ENCODE measurements at places on chromosomes 3 and 15. TPM values are rescaled to one million over a fixed set of nuclear protein-coding genes. Genes with fewer than 3 reads are reported as not detected.
A peak's percentile ranks its signal among the peaks of the same experiment; 100 is the strongest.

DNA sequence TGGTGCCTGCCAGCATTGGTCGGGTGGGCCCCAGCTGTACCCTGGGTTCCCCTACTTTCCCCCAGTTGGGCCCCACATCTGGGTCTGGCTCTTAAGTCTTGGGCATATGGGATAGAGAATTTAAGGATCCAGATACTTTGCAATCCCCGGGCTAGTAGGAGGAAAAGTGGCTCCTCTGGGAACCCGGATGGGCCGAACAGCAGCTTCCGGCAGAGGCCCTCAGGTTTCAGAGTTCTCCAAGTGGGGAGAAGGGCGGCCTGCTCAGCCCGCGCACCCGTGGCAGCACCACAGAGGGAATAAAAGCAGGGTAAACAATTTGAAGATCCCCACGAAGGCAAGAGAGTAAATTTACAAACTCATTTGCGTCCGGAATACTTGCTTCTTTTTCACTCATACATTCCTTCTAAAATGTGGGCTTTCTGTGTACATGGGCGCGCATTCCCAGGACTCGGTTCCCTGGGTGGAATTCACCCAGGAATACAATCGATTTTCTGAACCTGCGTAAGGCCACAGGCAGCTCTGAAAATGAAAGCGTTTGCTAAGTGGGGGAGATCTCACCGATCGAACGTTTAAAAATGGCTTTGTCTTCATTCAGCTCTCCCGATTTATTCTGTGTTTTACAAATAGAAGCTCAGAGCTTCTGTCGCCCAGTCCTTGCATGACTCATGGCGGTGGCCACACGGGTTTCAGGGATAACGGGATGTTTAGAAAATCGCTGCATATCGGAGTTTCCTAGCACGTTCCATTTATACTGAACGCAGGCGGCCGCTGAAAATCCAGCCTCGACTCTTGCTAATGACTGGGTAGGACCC is 74.0 kb upstream of the POLG start:
- no peak for DNase-seq

- DNase-seq = no peak
Measured at GRCh38 chr3:156619376-156619775, 55.0 kb upstream of the TIPARP start.

DNA sequence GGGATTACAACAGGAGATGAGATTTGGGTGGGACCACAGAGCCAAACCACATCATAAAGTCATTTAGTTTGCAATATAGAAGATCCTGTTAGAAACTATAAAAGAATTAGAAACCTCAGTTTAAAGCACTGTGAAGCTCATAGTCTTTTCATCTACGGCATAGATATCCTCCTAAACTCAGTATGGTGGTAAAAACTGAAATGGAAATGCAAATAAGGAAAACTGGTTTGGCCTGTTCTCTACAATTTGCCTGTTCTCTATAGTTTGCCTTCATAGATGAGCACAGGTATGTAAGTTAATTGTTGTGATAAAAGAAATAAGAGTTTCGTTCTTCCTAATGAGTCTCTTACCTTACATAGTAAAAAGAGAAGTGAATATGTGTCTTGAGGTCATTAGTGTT is 331.6 kb upstream of the ARL6 start:
- no peak for DNase-seq

Gene GABRR3
- total RNA-seq = not detected

Gene CHL1
- 1.0 TPM for total RNA-seq

- no peak for DNase-seq
Measured at GRCh38 chr3:55343486-55344357, 143.4 kb downstream of the WNT5A start.

DNA sequence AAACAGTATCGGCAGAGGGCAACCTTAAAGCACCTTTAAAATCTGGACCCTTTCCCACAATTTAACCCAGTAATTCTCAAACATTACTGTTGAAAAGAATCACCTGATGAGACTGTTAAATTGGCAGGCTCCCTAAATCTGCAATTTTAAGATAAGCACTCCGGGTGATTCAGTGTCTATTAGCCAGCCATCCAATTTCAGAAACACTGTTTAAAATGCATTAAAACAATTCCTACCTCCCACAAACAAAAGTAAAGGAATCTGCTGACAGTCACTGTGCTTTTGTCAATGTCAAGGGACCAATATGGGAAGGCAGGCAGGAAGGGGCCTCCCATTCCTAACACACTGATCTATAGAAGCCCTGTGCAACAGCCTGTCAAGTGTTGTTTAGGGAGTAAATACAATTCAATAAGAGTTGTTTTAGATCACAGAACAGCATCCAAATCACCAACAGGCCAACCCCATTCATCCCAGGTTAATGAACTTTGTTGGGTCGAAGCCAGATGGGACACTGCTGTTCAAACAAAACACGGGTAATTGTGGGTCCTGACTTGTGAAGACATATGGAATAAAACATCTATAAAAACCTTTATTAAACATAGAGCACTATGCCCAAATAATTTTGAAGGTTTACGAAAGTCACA is 21.4 kb downstream of the SIAH2 start:
- no peak for DNase-seq

- DNase-seq = no peak
Measured at GRCh38 chr3:195080571-195081151, 190.3 kb downstream of the XXYLT1 start.

GRCh38 chr3:52555056-52555455 is 18.7 kb downstream of the UQCC5 start:
- DNase-seq = no peak

- no peak for DNase-seq
Measured at GRCh38 chr3:64102147-64102546, 78.9 kb upstream of the PSMD6 start.

DNA sequence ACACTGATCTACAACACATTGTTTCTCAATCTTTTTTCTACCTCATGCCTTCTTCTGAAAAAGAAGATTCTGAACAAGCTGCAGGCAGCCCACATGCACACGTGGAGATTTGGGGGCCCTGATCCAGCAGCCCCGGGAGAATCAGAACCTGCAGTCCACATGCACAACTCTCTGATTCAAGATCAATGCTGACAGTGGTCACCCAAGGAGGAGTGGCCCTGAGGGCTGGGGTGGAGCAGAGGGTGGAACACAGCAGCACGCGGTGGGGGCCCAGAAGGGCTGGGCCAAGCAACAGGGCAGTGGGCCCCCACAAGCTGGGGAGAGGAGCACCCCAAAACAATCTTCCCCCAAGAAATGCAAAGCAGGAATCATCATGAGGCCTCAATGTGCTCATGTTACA is 202.1 kb upstream of the NSMCE3 start:
- no peak for DNase-seq

DNA sequence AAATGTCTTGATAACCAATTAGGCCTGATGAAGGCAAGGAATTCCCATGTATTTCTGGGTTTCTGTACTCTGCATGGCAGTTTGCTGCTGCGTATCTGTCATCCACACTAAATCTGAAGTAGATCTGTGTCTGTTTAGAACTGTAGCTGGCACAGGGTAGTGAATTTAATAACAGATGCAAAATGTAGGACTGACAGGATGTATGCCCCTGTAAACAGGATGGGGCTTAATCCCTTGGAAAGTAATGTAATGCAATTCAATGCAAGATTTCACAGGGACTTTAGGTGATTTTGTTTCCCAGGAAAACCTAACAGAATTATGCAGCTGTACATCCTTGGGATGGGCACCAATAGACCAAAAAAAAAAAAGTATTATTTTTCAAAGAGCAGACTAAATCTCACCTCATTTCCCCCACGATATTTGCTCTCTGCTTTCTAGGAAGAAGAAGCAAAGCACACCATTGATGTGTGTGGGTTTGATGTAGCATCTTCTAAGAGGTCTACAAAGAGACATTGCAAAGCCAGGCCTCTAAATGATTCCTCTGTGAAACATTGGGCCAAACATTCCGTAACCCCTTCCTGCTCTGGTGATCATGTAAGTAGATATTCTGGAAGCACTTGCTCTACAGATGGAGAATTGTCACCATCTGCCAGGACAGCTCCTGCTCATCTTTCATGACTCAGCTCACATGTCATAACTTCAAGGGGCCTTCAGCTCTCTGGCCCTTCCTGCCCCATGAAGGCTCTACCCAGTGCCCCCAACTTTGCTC is 464.3 kb upstream of the RGMA start:
- no peak for DNase-seq

DNA sequence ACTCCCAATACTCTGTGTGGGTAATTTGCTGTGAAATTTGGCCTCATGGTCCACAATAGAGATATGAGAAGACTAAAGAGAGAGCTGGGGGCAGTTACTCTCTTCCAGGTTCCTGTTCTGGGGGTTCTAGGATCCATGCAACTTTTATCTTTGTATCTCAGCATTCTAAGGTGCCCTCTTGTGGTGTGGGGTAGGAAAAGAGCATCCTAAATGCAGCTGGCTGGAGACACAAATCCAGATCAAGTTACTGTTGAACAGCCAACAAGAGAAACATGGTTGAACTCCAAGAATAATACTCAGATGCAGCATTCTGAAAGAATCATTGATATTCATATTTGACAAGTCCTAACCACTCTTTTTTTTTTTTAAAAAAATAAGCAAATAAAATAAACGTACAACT is 238.2 kb downstream of the GREM1 start:
- peak; percentile 0 for DNase-seq

Gene DET1
- 4.9 TPM for total RNA-seq

GRCh38 chr3:151387842-151388241 is 3.3 kb upstream of the P2RY12 start:
- DNase-seq = no peak

DNA sequence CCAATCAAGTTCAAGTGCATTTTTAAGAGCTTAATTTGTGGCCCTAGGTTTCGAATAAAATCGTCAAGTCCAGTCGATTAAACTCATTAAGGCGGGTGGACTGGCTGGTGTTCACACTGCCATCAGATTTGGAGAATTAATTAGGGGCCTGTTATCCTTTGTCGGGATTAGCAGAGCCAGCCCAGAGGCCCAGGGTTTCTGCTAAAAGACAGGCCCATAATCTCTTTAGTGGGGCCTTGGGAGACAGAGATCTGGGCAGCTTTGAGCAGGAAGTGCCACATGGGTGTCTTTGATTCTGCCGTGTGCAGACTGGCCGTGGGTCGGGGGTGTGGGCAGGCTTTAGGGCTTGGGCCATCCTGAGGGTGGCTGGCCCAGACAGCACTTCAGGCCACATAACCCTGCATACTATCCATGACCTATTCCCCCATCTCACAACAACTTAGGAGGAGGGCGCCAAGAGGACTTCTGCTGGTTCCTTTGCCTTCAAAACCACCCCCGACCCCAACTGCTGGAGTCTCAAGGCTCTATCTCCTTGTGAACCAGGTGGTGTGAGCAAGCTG is 94.7 kb downstream of the PLXNA1 start:
- no peak for DNase-seq

GRCh38 chr3:133457465-133458067 is 57.7 kb downstream of the BFSP2 start:
- no peak for DNase-seq

DNA sequence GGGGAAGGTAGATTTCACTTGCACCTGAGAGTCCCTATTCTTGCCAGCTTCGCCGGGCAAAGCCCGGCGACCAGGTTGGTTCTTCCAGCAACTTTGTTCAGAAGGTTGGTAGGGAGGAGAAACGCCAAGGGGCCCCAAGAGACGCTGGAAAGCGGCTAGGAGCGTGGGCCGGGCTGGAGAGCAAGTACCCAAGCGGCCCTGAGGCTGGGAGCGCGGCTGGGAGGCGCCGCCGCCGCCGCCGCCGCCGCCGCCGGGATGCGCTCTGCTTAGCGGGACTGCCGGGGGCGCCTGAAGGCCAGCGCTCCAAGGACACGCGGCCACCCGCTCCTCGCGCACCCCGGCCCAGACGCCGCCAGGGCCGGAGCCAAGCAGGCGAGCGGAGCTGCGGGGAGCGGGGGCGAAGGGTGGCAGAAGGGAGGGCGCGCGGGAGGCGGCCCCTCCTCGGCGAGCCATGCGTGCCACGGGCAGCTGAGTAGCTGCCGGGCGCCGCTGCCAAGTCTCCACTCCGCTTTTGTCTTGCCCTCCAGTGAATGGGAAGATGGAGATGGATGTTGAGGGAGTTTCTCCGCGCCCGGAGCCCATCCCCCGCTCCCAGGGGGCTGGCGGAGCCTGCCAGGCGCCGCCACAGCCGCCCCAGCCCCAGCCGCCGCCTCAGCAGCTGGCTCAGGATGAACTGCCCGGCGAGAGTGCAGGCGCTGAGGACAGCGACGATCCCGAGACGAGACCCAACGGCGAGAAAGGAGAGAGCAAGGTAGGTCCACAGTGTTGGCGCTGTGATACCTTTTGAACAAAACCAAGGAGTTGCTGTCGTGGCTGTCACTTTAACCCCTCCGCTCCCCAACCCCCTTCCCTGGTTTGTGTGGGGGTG is 227.4 kb upstream of the AZI2 start:
- no peak for DNase-seq

Gene GRK7
- not detected for total RNA-seq

DNA sequence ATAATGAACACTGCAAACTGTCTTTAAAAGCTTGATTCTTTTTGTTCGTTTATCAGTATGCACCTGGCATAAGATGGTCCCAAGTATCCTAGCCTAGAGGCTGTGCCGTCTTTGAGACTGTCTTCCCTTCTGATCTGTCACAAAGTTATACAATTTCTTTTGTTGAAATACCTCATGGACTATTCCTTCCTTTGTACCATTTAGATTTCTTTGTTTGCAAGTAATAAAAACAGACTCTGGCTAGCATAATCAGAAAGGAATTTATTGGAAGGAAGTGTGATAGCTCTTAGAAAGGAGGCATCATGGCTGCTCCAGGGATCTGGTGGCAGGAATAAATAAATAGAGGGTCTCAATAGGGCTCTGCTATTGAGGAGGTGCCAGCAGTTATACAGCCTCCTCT is 280.4 kb downstream of the SLC9A9 start:
- no peak for DNase-seq

Gene CFAP100
- not detected for total RNA-seq

Gene LDHAL6B
- not detected for total RNA-seq

GRCh38 chr3:53232641-53233377 is 23.0 kb downstream of the TKT start:
- no peak for DNase-seq

DNA sequence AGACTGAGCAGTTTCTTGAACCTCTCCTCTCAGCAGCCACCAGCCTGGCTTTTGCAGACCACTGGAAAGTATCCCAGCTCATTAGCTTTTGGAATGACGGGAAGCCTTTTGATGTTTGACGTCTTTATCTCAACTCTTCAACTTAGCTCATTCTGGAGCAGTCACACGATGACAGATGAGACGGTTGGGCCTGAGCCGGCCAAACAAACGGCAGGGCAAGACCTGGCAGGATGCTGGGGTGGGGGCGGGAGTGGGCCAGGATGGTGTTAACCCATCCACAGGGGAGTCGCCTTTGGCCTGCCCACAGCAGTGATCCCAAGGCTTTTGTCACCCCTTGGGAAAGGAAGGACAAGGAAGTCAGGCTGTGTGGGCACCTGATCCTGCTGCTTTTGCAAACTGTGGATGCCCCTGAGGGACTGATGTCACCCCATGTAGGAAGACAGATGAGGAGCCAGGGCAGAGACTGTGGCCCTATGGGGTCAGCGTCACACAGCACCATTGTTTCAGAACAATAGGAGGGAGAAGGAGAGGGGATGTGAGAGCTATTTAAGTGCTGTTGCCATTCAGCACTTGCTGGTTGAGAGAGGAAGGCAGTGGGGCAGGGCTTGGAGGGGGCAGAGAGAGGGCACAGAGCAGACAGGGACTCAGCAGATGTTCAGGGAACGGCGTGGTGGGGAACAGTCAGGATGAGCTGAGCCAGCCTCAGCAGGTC is 121.9 kb upstream of the CTDSPL start:
- no peak for DNase-seq

Data from Calu3 (cell line).